ENCODE measurements at places on chromosomes 1 and 21. TPM values are rescaled to one million over a fixed set of nuclear protein-coding genes. Genes with fewer than 3 reads are reported as not detected.

Gene SYNJ1
- total RNA-seq: 6.6 TPM

Gene CCDC24
- total RNA-seq: 2.0 TPM

Gene ACBD6
- 32.6 TPM for total RNA-seq

Gene SPRR2G
- 13.6 TPM for total RNA-seq

Gene LAPTM5
- 16.8 TPM for total RNA-seq

- no peak for DNase-seq
Observed at GRCh38 chr21:33844104-33844889, 71.3 kb downstream of the ATP5PO start.

DNA sequence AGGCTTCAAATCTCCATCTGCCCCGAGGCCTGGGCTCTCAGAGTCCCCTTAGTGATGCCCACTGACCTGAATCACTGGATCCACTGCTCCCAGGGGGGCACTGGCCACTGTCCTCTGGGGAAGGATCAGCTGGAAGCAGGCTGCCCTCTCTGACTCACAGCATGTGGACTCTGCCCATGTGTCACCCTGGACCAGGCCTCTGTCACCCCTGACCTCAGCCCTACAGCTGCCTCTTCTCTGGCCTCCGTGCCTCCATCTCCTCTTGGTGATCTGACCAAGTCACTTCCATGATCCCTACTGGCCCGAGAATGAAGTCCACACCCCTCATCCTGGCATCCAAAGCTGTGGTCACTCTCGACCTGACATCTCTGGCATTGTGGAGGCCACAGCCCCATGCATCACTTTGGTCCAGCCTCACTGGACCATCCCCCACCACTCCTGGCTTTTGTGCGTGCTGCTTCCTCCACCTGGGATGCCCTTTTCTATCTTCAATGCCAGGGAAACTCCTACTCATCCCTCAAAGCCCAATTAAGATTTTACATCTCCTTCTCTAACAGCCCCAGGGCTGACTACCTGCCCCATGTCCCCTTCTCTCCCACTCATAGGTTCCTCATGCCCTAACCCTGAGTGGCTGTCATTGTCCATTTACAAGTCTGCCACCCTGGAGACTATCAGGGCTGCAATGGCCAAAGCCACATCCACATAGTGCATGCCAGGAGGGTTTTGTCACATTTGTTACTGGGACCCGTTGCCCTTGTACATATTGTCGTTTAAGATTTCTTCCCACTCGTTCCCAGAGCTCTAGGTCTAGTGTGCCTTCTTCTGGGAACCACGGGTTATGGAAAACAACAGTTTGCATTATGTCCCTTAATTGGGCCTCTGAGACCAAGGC lies 685.0 kb downstream of the MATN1 start:
- no peak for DNase-seq

DNA sequence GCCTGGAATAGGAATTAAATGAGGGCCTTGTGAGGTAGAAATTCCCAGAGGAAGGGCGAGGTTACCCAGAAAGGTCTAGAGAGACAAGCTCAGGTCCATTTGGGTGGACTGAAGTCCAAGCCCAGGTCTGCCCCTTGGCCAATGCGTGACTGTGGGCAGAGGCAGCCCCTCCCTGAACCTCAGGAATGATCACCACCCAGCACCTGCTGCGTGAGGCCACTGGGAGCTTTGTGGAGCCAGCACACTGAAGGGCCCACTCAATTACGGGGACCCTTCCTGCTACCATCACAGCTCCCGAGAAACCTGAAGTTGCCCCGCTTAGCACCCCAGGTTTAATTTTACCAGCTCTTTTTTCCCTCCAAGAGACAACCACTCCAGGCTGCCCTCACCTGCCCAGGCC lies 6.5 kb upstream of the MATN1 start:
- no peak for DNase-seq

DNA sequence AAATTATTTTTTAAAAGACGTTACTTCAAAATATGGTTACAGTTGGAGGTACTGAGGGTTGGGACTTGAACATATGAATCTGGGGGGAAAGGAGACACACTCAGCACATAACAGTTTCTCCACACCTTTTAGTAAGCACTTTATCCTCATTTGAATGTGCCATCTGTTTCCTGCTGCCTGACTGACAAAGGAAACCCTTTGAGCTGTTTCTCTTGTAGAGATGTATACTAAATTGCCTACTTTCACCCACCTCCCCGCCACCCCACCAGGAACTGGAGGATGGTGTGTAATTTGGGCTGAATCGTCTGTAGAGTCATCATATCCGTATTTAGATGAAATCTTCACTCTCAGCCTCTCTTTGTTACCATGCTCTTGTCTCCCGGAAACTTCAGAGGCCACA lies 108.1 kb downstream of the KAZN start:
- no peak for DNase-seq

DNA sequence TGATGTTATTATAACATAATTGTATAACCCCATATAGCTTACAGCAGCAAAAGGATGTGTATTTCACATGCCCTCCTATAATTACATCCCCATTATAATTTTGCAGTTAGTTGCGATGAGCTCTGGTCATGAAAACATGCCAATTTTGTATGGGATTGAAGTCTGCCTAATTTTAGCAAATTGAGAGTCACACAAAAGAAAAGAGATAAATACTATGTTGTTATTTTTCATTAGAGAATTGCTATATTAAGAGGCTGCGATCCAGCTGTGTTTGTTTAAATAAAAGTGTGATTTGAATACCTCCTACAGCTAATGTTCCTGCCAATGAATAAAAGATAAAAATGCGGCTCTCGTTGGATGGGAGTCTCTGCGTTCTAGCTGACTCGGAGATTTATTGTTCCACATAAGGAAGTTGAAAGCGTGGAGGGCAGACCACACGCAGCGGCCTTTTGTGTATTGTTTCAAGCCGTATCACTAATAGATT lies 461.0 kb upstream of the NFIA start:
- peak; percentile 34 for DNase-seq

GRCh38 chr21:45011426-45011825 lies 63.0 kb upstream of the ADARB1 start:
- DNase-seq: no peak

- no peak for DNase-seq
Observed at GRCh38 chr1:186999506-186999905, 170.8 kb downstream of the PLA2G4A start.

DNA sequence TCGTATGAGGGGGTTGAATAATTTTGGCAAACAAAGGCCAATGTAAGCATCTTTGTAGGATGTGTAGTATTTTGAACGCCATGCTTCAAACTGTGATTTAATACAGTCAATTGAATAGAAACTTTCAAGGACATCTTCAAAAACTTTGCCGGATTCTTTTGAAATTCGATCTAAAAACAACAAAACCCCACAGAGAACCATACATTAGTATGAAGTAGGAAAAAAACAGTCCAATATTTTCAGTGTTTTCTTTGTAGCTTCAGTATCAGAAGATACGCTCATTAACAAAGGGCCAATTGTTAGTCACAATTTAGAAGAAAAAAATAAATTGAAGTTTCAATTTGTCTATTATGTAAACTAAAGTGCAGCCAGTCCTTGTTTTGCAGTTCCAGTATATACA lies 20.7 kb upstream of the SYNJ1 start:
- no peak for DNase-seq

- DNase-seq: no peak
Observed at GRCh38 chr1:109389638-109390341, 7.9 kb downstream of the SORT1 start.

GRCh38 chr1:93723110-93723509 lies 41.5 kb upstream of the BCAR3 start:
- no peak for DNase-seq

GRCh38 chr1:164703960-164704411 lies 145.0 kb downstream of the PBX1 start:
- no peak for DNase-seq

DNA sequence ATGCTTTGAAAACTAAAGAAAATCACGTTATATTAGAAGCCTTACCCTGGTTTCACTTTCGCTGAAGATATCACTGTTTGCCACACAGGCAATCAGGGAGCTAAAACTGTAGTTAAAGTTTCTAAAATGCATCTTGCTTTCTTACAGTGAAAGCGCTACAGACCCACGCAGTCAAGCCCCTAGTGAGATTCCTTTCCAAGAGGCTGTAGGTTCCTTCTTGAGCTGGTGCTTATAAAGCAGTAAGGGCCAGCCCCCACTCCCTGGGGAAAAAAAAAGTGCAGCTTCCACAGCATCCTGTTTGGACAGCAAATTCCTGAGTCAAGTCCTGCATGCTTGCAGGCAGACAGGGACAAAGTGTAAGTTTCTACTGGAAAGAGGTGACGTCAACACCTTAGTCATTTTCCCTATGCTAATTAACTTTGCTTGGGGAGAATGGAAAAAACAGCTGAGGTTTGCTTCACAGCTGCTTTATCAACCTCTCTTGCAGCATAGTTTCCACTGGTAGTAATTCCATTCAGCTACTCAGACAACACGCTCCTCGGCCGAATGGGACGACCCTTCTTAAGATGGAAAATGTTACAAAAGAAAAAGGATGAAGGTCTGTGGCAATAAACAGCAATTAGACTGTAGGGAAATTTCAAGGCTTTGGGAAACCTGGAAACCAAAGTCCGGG lies 14.7 kb upstream of the KCNE1 start:
- DNase-seq: peak; percentile 98
